AG08395 (cell line): ENCODE measurements at places on chromosomes 2 and 18.

GRCh38 chr2:62495761-62496160 is 10.2 kb downstream of the TMEM17 start:
- DNase-seq: no peak

- DNase-seq: no peak
These were observed 391.7 kb upstream of the SALL3 start for GRCh38 chr18:78587626-78588600.

DNA sequence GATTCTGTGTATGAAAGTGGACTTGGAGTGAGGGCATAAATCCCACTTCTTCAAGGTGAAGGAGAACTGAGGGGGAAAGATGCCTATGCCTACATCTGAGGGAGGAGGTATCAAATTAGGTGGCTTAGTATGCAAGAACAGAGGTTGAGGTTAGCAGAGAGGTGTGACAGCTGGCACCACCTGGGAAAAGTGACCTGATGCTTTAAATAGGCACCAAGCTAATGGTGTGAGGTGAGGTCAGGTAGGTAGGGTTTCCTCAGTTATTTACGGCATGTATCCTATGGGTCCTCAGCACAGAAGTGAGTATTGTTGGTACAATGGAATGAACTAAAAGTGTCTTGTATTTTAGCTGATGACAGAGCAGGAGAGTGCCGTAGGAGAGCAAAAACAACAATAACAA is 367.1 kb downstream of the CLIP4 start:
- no peak for DNase-seq

GRCh38 chr18:40937386-40937785 is 1017.6 kb upstream of the PIK3C3 start:
- DNase-seq: no peak

DNA sequence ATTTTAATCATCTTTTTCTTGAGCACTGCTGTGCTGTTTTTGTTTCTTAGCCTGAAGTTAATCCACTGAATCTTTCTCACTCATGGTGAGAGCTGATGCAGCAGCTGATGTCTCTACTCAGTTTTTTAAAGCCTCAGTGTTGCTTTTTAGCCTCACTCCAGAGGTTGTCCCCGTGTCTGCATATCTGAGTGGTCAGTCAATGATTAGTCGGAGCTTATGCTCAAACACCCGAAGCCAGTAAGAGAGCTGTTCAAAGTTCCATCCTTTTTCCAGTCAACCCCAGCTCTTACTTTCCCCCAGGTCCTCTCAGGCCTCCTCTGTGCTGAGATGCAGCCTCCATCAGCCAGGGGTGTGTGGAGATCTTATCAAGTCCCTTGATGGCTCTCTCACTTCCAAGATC is 81.1 kb downstream of the MBOAT2 start:
- DNase-seq: no peak

GRCh38 chr2:216090369-216090786 is 8.7 kb downstream of the TMEM169 start:
- DNase-seq: peak; percentile 41
